ENCODE measurements at places on chromosomes 16 and 17. TPM values are rescaled to one million over a fixed set of nuclear protein-coding genes. Genes with fewer than 3 reads are reported as not detected.

DNA sequence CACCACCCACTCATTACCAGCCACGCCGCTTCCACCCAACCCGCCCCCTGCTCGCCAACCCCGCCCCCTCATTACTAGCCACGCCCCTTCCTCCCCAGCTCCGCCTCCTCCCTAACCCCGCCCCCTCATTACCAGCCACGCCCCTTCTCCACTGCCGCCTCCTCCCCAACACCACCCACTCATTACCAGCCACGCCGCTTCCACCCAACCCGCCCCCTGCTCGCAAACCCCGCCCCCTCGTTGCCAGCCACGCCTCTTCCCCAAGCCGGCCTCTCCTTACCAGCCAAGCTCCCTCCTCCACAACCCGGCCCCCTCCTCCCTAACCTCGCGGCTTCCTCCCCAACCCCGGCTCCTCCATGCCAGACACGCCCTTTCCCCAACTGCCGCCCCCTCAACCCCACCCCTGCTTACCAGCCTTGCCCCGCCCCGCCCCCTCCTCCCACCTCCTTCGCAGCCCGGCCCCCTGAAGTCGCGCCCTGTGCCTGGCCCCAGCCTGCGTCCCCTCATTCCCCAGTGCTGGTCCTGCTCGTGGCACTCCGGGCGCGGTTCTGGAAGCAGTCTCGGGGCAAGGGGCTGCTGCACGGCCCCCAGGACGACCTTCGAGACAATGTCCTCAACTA, 7.3 kb downstream of the SLC22A31 start:
- no peak for DNase-seq

DNA sequence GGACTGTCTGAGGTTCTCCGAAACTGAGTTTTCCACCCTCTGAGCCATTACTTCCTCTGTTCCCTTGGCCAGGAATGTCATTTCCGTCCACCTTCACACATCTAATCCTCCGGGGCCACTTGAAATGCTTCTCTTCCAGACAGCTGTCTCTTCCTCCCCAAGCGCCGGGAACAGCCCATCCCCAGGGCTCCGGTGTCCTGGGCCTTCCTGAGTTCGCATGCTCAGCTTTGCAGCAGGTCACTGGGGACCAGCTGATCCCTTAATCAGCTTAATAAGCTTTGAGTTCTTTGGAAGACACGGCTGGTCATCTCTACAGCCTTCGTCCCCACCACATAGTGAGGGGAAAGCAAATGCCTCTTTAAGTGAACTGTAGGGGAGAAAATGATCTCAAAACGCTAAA, 123.4 kb downstream of the DYNLRB2 start:
- DNase-seq = no peak

GRCh38 chr17:47949946-47950345, 7.7 kb downstream of the PRR15L start:
- DNase-seq = no peak

- DNase-seq = no peak
Measured at GRCh38 chr16:70758786-70759185, 42.2 kb downstream of the VAC14 start.

GRCh38 chr17:45868276-45868675, 23.6 kb downstream of the SPPL2C start:
- no peak for DNase-seq

DNA sequence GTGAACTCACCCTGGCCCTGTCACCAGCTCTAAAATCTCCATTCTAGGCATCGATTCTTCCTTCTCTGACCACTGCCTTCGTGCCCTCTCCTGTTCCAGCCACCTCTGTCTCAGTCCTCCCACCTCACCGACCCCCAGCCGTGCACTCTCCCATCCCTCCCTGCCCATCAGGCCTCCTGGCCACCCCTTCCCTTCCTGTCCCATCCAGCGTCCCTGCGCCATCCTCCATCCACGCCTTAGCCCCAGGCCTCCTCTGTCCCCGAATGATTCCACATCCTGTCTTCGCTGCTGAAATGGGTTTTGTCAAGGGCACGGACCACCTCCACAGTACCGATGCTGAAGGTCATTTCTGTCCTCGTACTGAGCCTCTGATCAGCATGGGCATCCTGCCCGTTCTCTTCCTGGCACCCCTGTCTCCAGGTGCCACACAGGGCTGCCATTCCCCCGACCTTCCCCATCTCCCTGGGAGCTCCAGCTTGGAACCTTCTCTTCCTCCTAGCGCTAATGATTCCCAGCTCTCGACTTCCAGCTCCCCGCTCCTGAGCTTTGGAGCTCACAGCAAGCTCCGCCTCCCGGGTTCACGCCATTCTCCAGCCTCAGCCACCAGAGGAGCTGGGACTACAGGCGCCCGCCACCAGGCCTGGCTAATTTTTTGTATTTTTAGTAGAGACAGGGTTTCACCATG, 2.6 kb downstream of the TRIM65 start:
- peak; percentile 79 for DNase-seq

- DNase-seq = peak; percentile 59
Measured at GRCh38 chr17:82930043-82930923, 90.5 kb upstream of the ZNF750 start.

DNA sequence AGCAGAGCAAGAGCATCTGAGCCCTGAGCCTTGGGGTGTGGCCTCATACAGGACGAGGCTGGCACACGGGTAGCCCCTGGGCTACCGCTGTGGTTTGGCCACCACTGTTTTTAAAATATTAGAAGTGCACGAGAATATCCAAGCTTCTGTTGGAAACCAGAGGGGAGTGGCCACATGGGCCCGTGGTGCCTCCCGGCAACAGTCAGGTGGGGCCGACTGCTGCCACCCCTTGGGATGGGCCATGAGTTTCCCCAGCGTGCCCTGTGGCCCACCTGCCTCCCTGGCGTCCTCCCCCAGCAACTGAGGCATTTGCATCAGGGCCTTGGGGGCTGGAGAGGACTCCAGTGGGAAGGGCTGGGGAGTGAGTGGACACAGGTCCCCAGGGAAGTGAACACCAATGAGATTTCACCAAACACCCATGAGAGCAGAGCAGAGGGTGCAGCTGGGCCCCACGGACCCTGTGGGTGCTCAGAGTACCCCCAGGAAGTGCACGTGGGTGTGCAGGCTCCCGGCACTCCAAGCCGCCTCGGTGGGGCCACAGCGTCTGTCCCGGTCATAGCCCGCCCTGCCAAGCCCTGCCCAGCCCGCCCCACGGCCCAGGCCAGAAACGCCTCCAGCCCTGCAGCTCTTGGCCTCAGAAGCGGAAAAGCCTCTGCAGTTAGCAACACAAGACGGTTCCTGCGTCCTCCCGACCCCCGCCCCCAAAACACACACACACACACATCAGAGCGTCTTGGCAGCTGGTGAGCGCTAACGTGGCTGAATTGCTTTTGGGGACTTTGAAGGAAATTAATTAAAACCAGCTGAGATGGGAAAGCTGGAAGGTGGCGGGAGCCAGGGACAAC, 22.7 kb downstream of the ZNF469 start:
- DNase-seq = no peak

DNA sequence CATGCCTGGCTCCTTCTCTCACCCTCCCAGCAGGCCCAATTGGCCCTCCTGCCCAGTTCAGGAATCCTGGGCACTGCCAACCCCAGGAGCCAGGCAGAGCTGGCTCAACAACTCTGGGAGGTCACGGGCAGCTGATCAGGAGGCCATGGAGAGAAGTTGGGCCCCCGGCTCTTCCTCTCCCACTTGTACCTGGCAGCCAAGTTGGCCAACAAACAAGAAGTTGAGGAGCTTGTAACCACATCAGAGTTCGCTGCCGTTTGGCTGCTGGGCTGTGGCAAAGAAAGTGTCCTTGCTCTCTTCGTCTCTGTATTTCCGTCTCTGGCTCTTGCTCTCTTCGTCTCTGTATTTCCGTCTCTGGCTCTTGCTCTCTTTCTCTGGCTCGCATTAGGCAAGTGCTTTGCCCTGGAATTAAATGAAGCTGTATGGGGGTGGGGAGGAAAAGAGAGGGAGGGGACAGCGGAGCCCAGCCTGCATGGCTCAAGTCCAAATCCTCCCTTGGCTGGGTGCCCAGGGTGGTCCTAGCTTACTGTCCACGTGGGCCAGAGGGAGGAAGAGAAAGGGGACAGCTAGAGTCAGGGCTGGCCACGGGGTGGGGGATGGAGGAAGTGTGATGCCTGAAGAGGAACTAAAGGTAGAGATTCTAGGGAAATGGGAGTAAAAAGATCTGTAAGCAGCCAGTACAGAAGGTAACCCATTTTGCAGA, 7.8 kb upstream of the TMEM132E start:
- no peak for DNase-seq

DNA sequence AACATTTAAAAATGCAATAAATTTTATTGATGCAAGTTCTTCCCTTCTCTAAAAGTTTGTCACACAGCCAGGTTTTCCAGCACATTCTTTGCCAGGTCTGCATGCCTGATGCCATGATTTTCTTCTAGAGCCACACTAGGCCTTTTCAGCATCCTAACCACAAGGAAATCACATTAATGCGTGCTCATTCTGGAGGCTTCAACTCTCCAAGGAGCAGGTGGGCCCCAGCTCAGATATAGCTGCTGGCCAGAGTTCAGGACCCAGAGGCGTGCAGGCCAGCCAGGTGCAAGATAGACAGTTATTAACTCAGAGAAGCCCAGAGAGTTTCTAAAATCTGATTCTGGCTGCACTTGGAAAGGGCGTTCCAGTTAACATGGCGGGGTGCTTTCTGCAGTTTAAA, 124.5 kb upstream of the MAF start:
- DNase-seq = no peak

DNA sequence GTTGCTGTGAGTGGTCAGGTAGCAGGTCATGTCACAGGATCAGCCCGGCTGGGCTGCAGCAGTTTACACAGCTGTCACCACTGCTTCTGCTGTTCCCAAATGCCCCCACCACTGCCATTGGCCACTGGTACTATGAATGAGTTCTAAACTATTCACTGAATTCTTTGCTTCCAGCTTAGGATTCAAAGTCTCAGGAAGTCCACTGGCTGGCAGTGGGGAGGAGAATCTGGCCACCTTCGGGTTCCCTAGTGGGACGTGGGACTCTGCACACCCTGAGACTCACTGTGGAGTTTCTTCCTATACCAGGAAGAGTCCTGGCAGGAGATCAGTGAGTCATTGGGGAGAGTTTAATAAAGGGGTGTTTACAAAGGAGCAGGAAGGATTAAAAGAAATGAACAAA, 6.9 kb downstream of the MT1X start:
- no peak for DNase-seq

DNA sequence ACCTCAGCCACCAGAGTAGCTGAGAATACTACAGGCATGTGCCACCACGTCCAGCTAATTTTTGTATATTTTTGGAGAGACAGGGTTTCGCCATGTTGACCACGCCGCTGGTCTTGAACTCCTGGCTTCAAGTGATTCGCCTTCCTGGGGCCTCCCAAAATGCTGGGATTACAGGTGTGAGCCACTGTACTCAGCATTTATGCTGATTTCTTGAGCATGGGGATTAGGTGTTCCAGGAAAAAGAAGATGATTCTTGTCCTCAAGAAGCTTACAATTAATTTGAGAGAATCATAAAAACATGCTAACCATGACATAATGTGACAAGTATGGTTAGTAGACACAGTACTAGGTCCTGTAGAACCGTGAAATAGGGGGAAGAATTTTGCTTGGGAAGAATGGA, 30.9 kb downstream of the NACA2 start:
- DNase-seq = no peak

FOXL1 gene
- 0.36 TPM for total RNA-seq

CACNG5 gene
- total RNA-seq = not detected

TMEM204 gene
- 46.0 TPM for total RNA-seq

TNK1 gene
- 4.6 TPM for total RNA-seq

WRAP53 gene
- 3.9 TPM for total RNA-seq

IKZF3 gene
- 0.33 TPM for total RNA-seq

GRAPL gene
- total RNA-seq = 0.54 TPM
